Stimulated activated CD8-positive, alpha-beta memory T cell treated with anti-CD3 and anti-CD28 coated beads, Interleukin-4, amount 100 ng/mL, for 4 hours (primary cell): ENCODE measurements at places on chromosomes 6 and 20.

GRCh38 chr6:85670573-85670972, 27.9 kb upstream of the SYNCRIP start:
- DNase-seq = no peak

GRCh38 chr20:36435592-36436541, 105.5 kb upstream of the MYL9 start:
- DNase-seq = peak; percentile 72

DNA sequence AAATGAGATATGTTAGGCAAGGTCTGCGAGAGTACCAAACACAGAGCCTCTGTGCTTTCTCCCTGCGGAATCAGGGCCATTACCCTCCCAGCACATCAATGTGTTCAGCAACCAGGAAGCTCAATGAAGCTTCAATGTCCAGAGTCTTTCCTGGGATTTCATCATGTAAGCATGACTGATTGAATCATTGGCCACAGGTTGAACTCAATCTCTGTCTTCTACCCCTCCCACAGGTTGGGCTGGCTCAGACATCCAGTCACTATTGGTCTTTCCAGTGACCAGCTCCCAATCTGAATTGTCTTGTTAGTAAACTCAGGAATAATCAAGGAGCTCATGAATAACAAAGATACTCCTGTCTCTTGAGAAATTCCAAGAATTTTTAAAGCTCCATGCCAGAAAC, 2.7 kb upstream of the DTD1 start:
- no peak for DNase-seq

DNA sequence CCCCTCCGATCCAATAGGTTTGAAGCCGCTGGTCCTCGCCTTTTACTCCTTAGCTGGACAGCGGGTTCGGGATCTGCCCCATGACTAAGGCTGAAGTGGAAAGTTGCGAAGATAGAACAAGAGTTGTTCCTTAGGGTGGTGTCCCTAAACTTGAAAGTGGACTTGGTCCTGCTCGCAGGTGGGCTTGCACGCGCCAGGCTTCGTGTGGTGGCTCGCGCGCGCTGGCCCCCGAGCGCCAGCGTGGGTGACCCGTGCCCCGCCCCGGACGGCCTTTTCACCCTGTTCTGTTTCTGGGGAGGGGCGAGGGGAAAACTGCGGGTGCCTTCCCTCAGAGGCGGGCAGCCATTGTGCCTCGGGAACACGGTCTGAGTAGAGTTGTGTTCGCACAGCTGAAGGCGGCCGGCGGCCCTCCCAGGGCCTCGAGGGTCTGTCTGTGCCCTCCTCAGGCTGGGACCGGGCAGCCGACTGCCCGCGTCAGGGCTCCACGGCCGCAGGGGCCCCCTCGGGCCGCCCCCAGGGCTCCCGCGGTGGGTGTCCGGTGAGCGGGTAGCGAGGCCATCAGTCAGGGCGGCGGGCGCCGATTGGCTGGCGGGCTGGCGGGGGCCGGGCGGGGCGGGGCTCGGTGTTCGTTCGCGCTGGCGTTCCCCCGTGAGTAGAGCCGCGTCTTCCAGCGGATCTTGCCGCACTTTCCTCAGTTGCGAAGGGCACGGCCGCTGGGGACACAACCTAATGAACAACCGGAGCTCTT, 33.0 kb downstream of the RREB1 start:
- DNase-seq = peak; percentile 58

DNA sequence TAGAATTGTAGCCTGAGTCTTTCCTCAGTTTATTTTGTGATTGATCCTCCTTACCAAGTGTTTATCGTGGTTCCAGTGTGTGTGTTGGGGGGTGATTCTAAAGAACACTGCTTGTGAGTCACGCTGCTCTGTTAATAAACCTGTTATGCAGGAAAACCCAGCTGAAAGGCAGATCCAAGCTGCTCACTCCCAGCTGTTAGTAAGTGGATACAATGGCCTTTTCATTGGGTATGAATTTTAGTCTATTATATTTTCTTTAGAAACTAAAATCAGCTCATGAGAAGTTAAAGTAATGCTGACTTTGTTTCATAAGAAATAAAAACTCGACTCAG, 12.2 kb upstream of the DSTN start:
- DNase-seq = no peak

GRCh38 chr20:38789503-38790199, 15.8 kb upstream of the PPP1R16B start:
- no peak for DNase-seq
